ENCODE measurements at places on chromosomes 4 and X.

DNA sequence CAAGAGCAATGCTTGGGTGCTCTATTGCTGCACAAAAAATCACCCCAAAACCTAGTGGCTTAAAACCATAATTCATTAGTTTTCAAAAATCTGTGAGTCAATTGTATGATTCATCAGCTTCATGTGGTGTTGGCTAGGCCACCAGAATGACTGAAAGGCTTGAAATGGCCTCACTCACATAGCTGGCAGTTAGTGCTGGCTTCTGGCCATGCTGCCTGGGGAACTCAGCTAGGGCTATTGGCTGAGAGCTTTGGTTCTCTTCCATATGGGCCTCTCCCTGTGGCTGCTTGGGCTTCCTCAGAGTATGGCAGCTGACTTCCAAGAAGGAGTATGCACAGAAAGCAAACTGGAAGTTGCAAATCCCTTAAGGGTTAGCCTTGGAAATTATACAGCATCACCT lies 3.1 kb upstream of the MTMR1 start:
- DNase-seq: no peak

- DNase-seq: no peak
Measured at GRCh38 chr4:122977103-122977502, 54.7 kb upstream of the NUDT6 start.

DNA sequence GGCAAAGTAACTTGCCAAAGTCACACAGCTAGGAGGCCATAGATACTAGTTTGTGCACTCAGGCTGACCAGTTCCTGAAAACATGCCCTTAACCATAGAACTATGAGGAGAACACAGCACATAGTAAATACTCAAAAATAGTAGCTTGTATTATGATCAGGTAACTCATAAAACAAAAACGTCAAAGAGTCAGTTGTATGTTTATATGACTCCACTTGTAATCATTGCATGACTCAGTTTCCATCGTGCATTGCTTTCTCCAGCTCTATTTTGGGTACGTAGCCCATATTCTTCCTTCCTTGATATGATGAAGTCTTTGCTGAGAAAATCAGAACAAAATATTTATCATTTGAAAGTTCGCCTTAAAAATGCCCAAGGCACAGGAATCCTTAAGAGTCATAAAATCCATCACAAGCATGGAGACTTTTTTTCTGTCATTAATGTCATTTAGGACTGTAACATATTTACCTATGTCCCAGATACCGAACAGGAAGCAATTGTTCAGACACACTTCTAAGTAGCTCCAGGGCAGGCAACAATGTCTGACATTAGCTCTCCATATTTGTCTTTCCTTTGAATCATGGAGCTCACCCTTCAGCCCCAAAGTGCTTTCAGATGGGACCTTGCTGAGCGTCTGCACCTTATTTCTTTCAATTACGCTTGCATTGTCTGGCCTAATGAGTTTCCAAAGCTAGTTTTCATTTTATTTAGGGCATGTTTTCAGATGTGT lies 11.2 kb upstream of the MID1 start:
- DNase-seq: no peak

GRCh38 chrX:39065051-39065871 lies 264.0 kb downstream of the MID1IP1 start:
- no peak for DNase-seq

GRCh38 chr4:75629239-75629638 lies 1.1 kb downstream of the CDKL2 start:
- DNase-seq: no peak

GRCh38 chrX:120205816-120206753 lies 44.5 kb upstream of the ZBTB33 start:
- no peak for DNase-seq

- DNase-seq: no peak
Measured at GRCh38 chr4:159266981-159267868, 164.3 kb downstream of the RAPGEF2 start.

GRCh38 chrX:47351706-47352105 lies 18.7 kb upstream of the ZNF157 start:
- no peak for DNase-seq
